CD4-positive, alpha-beta T cell treated with Interleukin-6 at 100 ng/mL for 8 hours (primary cell): ENCODE measurements at places on chromosomes 16 and 17.

- no peak for DNase-seq
Measured at GRCh38 chr16:67685388-67686112, 18.9 kb downstream of the C16orf86 start.

- no peak for DNase-seq
Measured at GRCh38 chr17:2484876-2485275, 26.8 kb downstream of the METTL16 start.

- DNase-seq: no peak
Measured at GRCh38 chr16:72083778-72084404, 9.5 kb downstream of the TXNL4B start.

DNA sequence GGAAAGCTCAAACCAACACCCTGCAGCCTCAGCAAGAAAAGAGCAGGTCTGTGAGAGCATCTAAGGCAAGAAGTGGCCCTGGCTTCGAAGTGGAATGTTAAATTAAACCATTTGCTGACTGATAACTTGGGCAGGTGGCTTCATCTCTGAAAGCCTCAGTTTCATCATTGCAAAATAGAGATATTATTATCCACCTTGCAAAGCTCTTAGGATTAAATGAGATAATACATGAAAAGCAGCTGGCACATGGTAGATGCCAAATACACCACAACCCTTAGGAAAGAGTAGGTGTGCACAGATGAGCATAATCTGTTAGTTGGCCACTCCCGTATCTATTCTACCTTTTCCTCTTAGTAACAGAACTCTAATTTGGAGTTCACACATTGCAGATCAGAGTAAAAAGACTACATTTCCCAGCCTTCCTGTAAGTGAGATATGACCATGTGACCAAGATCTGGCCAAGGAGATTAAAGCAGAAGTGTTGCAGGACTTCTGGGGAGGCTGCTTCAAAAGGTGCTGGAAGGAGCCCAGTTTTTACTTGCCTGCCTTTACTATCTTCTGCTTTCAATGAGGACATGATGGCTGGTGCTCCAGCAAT, 288.7 kb downstream of the SOX9 start:
- no peak for DNase-seq

GRCh38 chr16:70432723-70433457, 6.0 kb downstream of the ST3GAL2 start:
- no peak for DNase-seq

DNA sequence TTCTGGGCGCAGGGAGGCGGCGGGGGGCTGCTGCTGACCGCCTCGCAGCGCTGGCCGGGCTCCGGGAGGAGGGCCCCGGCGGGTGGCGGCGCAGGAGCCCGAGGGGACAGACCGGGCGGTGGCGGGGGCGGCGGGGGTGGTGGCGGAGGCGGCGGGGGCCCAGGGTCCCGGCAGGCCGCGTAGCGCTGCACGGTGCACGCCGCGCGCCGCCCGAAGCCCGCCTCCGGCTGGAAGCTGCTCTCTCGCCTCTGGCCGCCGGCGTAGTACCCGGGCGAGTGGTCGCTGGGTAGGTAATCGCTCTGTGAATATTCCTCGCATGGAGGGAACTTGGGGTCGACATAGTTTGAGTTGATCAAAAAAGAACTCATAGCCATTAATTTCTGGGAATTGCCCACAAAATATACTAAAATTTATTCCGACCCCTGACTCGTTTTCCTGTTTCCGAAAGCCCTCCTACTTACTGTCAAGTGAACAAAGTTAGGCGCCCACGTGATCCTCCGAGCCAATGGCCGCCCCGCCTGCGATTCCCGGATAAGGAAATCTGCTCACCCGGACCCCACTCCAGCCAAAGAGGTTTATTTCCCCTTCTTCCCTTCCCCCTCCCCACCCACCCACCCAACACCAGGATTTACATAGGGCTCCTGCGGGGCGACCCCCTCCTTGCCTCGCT, at the start of gene HOXB4:
HOXB4 (minus strand) TSS at position 405 of the 670 bp plus-strand sequence; CDS start at position 374, 31 bp downstream.
- peak; percentile 68 for DNase-seq

GRCh38 chr17:10072556-10073425, 125.6 kb downstream of the GAS7 start:
- DNase-seq: no peak

DNA sequence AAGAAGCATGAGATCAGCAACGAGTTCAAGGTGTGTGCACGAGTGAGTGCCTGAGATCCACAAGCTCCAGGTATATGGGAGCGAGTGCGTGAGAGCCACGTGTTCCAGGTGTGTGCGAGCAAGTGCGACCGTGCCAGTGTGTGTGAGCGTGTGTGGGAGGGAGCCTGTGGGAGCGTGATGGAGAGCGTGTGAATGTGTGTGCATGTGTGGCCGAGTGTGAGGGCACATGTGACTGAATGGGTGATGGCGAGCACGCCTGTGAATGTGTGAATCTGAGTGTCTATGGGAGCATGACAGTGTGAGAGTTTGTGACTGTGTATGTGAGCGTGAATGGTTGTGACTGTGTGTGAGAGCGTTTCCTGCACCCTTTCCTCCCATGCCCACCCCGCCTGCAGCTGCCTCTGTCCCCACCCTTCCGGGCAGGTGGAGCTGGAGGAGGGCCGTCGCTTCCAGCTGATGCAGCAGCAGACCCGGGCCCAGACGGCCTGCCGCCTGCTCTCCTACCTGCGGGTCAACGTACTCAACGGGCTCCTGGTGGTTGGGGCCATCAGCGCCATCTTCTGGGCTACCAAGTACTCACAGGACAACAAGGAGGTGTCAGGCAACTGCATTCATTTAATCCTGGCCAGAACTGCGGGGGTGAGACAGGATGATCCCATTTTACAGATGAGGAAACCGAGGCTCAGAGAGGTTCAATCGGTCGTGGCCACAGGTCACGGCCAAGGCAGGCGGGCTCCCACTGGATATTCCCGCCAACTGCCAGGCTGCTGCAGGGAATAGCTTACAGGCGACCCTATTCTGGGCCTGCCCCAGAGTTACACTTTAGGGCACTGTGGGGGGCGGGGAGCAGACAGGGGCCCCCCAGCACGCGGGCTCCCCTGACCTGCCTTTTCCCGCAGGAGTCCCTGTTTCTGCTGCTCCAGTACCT, 3.7 kb downstream of the TMC8 start:
- DNase-seq: peak; percentile 85
